Glutamatergic neuron (in vitro differentiated cells): ENCODE measurements at places on chromosomes 12 and 14. TPM values are rescaled to one million over a fixed set of nuclear protein-coding genes. Genes with fewer than 3 reads are reported as not detected.

DNA sequence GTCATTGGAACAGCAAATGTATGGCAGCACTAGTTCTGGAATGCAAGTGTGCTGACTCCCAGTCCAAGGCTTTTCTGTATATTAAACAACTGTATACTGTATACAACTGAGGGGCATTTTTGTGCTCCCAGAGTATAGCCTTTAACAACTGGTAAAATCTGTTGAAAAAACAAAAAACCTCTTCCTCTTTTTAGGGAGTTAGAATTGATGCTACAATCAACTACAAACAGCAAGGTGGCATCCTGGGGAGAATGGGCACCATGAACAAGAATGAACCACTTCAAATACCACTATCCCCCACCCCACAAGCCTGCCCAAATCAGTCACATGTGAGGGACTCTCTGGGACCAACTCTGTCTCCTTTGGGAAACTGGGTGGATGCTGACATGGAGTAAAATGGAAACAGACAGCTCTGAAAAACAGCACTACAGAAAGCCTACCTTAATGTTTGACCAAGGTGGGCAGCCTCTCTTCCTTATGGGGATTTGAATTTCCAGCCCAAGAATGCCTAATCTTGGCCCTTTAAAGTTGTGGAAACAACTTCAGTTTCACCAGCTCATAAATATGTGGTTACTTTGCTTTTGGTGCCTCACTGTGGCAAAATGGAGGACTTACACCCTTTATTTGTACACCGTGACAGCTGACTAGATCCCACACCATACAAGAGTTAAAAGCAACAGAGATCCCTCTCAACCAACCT, 7.5 kb downstream of the VTI1B start:
- DNase-seq, result no peak

Gene ITGB7
- not detected for total RNA-seq

GRCh38 chr12:121513464-121514183, 67.2 kb downstream of the KDM2B start:
- peak; percentile 23 for DNase-seq

Gene SMCO2
- not detected for total RNA-seq

Gene PPP4R4
- 1.6 TPM for total RNA-seq

DNA sequence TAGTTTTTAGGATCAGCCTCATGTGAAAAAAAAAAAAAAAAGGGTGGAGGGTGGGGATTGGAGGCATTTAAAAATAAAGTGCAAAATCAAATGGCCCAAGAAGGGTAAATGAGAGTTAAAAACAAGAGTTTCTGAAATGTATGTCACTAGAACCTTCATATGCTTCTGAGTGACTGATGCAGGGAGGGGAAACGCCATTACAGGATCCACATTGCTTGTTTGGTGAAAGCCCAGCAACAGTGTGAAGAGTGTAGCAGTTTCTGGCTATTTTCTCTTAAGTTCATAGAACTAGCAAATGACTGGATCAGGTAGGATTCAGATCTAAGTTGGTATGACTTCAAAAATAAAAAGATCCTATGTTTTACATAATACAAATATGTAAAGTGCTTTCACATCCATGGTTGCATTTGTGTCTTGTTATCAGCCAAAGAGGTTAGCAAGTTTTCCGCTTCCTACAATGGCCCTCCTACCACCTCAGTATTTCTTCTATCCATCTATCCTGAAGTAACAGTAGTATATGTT, 2.9 kb downstream of the CHPT1 start:
- DNase-seq, result no peak

Gene SLC17A8
- total RNA-seq, result 0.25 TPM

Gene TMPRSS12
- not detected for total RNA-seq

Gene SCN8A
- total RNA-seq, result 47.6 TPM

Gene PRH2
- total RNA-seq, result not detected

DNA sequence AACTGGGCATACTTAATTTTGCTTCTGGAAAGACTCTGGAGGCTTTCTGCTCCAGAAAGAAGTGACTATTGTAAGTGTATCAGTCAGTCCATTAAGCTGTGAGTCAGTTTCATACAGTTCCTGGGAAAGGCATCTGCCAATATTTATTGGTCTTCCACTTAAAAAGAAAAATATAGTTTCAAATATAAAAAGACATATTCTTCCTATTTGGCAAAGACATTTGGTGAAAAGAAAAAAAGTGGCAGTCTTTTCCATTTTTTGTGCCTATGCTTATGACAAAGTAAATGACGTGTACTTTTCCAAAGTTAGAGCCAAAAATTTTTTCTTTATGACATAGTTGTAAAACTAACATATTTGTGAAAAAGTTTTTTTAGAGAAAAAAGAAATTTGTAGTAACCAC, 12.3 kb downstream of the TMEM30B start:
- no peak for DNase-seq

DNA sequence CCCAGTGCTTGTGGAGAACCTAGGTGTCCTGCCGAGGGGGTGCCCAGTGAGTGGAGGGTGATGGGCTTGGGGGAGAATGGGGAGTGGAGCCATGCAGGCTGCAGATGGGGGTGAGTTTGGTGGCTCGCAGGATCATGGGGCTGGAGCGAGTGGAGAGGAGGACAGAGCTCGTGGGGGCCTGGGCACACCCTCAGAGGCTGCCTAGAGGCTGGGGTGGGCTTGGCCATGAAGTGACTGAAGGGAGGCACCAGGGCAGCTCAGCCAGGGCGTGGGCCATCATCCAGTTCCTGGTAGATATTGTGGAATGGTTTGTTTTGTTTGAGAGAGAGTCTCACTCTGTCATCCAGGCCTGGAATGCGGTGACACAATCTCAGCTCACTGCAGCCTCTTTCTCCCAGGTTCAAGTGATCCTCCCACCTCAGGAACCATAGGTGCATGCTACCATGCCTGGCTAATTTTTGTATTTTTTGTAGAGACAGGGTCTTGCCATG, 43.4 kb upstream of the AMN start:
- no peak for DNase-seq

Gene RHOJ
- not detected for total RNA-seq

- no peak for DNase-seq
Measured at GRCh38 chr12:90858252-90858651, 96.7 kb downstream of the CCER1 start.

GRCh38 chr12:81888961-81889360, 129.8 kb upstream of the PPFIA2 start:
- DNase-seq, result no peak

DNA sequence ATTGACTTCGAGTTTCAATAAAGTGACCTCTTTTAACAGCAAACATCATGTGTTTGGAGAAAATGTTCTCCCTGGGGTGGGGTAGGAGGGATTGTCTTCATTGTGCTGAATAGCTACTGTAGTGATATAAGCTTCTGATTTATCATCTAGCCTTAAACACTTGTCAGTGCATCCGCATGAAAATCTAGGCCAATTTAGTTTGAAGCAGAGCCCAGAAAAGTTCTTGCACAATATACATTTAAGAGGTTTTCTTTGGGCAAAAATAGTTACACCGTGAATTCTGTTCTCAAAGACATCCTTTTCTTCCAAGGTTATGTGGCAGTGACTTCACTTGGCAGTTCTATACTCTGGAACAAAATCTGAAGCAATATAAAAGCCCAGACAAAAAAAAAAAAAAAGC, 136.0 kb upstream of the IFNG-AS1 start:
- no peak for DNase-seq

Gene ATL1
- total RNA-seq, result 44.0 TPM

Gene PTPRO
- total RNA-seq, result 32.5 TPM

DNA sequence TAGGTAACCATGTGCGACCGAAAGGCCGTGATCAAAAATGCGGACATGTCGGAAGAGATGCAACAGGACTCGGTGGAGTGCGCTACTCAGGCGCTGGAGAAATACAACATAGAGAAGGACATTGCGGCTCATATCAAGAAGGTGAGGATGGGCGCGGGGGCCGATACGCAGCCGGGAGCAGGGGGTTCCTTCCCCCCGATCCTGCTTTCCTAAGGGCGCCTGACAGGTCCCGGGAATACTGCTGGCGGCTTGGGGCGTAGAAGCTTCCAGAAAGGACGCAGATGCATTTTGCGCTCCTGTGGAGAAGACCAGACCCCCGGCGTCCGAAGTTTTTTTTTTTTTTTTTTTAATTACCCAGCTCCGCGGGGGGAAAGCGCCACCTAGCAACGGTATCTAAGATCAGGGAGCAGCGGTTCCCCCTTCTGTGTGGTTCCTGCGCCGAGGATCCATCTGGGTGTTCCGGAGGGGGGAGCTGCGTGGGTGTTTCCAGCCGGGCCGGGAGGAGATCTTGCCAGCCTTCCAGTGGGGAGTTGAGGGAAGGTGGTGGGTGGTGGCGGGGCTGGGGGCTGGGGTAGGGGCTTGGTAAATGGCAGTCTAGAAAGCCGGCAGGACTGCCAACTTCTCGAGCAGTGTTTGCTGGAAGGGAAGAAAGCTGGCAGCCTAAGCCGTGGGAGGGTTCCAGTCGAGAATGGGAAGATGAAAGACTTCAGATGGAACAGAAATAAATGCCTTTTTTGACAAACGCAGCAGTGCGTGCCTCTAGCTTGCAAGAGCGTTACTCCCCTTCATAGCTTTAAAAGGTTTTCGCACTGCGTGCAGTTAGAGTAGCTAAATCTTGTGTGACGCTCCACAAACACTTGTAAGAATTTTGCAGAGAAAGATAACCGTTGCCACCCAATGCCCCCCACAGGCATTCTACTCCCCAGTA, 764 bp downstream of the DYNLL1 start:
- peak; percentile 47 for DNase-seq

DNA sequence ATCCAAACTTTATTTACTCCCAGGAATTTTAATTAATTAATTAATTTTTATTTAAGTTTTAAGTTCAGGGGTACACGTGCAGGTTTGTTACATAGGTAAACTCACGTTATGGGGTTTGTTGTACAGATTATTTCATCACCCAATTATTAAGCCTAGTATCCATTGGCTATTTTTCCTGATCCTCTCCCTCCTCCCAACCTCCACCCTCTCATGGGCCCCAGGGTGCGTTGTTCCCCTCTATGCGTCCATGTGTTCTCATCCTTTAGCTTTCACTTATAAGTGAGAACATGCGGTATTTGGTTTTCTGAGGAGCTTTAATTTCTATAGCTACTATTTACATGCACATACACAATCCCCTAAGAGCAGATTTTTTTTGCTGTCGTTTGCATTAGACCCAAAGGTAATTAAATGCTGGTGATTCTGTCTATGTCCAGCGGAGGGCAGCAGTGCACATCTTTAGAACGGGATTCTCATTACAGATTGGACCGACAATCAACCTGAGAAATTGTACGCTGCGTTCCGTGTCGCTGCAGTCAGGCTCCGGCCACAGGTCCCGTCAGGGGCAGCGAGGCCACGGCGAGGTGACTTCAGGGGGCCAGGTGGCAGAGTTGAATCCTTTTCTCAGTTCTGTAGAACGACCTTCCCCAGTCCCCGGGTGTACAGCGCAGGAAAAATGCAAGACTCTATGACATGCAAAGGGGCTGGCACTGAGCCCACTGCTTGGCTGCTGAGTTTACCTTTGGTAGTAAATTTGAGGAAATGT, 11.6 kb downstream of the TMEM30B start:
- peak; percentile 72 for DNase-seq

- no peak for DNase-seq
Measured at GRCh38 chr12:71652656-71653055, 11.0 kb downstream of the ZFC3H1 start.

DNA sequence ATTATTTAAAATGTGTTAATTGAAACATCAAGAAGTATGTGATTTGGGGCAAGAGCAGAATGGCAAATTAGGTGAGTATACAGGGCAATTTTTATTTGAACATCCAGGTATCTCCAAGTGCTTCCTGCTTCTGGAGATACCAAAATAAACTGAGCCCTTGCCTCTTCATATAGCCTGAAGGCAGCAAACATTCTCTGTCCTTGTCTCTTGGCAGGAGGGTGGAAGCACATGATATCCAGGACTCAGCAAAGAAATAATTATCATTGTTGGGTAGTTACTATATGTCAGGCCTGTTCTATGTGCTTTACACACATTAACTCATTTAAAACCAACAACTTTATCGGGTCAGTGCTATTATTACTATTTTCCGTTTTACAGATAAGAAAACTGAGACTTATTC, 12.5 kb downstream of the LIN7A start:
- no peak for DNase-seq

GRCh38 chr12:53313996-53314395, 7.4 kb downstream of the AAAS start:
- DNase-seq, result no peak

Gene EGLN3
- total RNA-seq, result 1.9 TPM

Gene CISTR
- total RNA-seq, result not detected

DNA sequence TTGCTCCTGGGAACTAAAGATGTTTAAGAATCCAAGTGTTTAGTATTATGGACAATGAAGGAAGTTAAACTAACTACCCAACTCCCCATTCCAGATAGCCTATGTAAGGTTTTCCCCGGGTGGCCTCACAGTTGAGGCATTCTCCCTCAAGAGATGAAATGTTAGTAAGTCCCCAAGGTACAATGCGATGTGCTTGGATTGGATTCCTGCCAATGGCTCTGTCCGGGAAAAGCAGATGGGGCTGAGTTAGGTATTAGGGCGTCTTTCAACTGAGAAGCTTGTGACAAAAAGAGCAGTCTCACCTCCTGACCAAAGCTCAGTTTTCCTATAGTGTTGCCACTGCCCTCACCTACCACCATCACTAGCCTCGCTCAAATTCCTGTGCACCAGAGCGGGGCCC, 64.8 kb upstream of the E2F7 start:
- DNase-seq, result no peak

DNA sequence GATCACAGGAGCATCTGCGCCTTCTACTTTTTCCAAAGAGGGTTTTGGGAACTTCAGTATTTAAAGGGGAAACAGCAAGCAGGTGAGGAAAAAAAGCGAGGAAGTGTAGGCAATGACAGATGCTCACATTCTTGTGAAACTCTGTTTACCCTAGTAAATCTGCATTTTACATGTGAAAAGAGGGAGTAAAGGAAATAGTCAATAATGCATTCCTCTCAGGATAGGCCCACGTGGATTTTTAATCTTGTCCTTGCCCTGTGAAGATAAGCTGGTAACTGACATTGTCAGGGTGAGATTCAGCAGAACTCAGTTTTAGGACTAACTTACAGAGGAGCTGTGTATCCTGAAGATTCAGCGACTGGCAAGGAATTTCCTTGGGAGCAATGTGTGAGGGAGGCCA, 1119.2 kb upstream of the TMEM132C start:
- DNase-seq, result no peak

Gene RTL1
- total RNA-seq, result not detected

DNA sequence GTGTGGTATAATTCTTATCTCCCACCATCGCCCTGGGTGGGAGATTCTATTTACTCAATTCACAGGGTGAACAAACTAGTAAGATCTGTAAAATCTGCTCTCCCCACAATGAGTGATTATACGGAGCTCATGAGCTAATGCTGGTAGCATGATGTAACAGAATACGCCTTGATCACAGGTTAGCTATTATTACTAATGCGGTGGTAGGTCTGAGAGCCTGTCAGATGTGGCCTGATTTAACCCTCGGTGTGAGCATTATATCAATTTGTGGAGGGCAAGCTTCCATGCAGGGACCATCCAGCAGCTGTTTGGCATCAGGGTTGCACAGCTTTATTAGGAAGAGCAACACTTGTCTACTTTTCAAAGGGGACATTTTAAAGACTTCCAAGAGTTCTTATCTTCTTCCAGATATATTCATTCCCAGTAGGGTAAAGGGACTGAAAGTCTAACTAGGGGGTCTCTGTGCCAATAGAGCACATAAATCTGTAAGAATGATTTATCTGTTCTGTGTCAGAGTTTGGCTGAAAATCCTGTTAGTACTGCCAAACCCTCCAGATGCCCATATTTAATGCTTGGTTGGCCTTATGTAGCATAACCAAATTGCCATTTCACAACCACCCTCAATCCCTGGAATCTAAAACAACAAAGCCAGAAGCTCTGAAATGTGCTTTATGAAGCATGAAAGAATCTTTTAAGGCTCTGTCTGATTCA, 18.7 kb downstream of the TSHR start:
- no peak for DNase-seq
